ENCODE measurements at places on chromosomes 11 and 22. TPM values are rescaled to one million over a fixed set of nuclear protein-coding genes. Genes with fewer than 3 reads are reported as not detected.
A peak's percentile ranks its signal among the peaks of the same experiment; 100 is the strongest.

DNA sequence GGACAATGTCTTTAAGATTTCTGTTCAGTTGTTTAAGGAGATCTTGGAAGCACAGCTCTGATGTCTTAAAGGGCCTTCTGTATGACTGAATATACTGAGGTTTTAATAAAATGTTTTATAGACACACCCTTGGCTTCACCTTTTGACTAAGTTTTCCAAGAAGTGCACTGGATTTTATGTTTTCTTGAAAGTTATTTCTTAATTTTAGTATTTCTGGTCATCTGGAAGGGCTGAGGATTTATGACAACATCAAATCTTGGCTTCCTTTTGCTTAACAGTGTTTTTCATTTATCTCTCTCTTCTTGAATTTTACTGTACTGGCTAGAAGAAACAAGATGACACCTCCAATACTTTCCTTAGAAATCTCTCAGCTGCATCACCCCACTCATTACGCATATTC lies 2423.4 kb downstream of the LRRC4C start:
- no peaks in the 10 kb centered on the region for H3K27me3 ChIP-seq
- H3K4me3 ChIP-seq, result no peak overlapping the region
- H3K4me1 ChIP-seq, result no peaks in the 10 kb centered on the region
- H3K36me3 ChIP-seq, result no peaks in the 10 kb centered on the region

GRCh38 chr11:68615657-68616056 lies 68.7 kb upstream of the GAL start:
- no peak for DNase-seq
- H3K4me3 ChIP-seq, result no peak overlapping the region
- H3K36me3 ChIP-seq, result peaks cover 29% of the 10 kb centered on the region

- no peak overlapping the region for H3K4me3 ChIP-seq
- no peak for DNase-seq
- no peaks in the 10 kb centered on the region for H3K36me3 ChIP-seq
These were observed 12.8 kb upstream of the EFCAB6 start for GRCh38 chr22:43824724-43825420.

DNA sequence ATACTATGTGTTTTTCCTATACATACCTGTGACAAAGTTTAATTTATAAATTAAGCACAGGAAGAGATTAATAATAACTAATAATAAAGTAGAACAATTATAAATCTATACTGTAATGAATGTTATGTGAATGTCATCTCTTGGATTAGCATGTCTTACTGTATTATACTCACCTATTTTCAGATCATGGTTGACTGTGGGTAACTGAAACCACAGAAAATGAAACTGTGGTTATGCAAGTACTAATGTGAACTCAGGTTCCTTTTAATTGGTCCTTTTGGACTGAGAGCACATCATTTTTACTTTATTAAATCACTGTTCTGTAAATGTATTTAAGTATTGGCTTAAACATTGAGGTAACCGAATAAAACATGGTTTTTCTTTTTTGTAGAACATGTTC lies 108.8 kb downstream of the PPP6R3 start:
- peaks cover 10% of the 10 kb centered on the region for H3K4me1 ChIP-seq
- no peak overlapping the region for H3K27ac ChIP-seq
- no peaks in the 10 kb centered on the region for H3K27me3 ChIP-seq

MOGAT2 gene
- not detected for polyA plus RNA-seq

BAD gene
- 48.2 TPM for polyA plus RNA-seq

AP2A2 gene
- 5.1 TPM for polyA plus RNA-seq

DNA sequence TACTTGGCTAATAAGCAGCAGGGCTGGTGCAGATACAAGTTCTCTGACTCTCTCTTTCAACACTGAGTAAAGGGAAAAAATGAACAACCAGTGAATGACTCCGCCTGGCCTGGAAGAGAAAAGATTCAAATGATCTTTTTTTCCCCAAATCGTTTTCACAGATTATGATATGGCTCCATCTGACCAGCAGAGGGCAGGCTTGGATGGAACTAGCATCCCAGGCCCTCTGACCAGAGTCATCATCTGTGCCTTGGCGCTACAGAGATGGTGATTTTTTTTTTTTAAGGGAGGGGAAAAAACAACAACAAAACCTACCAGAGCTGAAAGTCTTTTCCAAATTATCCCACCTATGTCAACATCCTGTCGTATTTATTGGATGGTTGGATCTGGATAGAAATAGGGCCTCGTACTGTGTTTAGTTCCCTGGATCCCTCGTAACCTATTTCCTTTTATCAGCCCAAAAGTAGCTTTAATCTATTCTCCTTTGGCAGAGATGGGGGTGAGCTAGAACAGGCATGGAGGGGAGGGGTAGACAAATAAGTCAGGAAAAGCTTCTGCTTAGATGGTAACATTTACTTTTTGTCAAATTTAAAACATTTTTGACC lies 69.7 kb downstream of the PRSS23 start:
- no peaks in the 10 kb centered on the region for H3K4me1 ChIP-seq
- H3K27ac ChIP-seq, result no peak overlapping the region
- no peak for DNase-seq

GRCh38 chr11:5336331-5336730 lies 7.0 kb downstream of the OR51B5 start:
- no peaks in the 10 kb centered on the region for H3K4me1 ChIP-seq

- no peaks in the 10 kb centered on the region for H3K36me3 ChIP-seq
- H3K27ac ChIP-seq, result no peak overlapping the region
- H3K27me3 ChIP-seq, result no peaks in the 10 kb centered on the region
- H3K4me1 ChIP-seq, result peaks cover 8% of the 10 kb centered on the region
These were observed 129.5 kb downstream of the SLC1A2 start for GRCh38 chr11:35289821-35290220.

SLC35F2 gene
- 5.9 TPM for polyA plus RNA-seq

DNA sequence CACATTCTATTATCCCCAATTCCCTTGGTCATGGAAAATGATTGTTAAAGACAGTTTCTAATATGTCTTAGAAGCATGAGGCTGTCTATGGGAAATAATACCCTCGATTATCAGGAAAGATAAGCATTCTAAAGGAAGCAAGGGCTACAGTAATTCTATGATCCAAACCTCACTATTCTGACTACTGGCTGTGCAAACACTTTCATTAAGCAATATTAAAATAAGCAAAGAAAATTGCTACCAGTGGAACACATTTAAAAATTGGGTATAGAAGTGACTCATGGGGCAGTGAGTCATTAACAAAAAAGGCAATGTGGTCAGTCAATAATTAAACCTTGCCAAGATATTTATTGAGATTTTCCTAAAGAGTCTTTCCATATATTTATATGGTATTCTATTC lies 1415.2 kb upstream of the TENM4 start:
- no peaks in the 10 kb centered on the region for H3K27me3 ChIP-seq
- no peak overlapping the region for H3K4me3 ChIP-seq
- H3K27ac ChIP-seq, result no peak overlapping the region
- DNase-seq, result no peak
- H3K4me1 ChIP-seq, result no peaks in the 10 kb centered on the region

FBLN1 gene
- not detected for polyA plus RNA-seq

- H3K27ac ChIP-seq, result no peak overlapping the region
- no peak overlapping the region for H3K4me3 ChIP-seq
- no peak for DNase-seq
- no peaks in the 10 kb centered on the region for H3K4me1 ChIP-seq
These were observed 84.4 kb downstream of the RRM1 start for GRCh38 chr11:4178813-4179662.

DNA sequence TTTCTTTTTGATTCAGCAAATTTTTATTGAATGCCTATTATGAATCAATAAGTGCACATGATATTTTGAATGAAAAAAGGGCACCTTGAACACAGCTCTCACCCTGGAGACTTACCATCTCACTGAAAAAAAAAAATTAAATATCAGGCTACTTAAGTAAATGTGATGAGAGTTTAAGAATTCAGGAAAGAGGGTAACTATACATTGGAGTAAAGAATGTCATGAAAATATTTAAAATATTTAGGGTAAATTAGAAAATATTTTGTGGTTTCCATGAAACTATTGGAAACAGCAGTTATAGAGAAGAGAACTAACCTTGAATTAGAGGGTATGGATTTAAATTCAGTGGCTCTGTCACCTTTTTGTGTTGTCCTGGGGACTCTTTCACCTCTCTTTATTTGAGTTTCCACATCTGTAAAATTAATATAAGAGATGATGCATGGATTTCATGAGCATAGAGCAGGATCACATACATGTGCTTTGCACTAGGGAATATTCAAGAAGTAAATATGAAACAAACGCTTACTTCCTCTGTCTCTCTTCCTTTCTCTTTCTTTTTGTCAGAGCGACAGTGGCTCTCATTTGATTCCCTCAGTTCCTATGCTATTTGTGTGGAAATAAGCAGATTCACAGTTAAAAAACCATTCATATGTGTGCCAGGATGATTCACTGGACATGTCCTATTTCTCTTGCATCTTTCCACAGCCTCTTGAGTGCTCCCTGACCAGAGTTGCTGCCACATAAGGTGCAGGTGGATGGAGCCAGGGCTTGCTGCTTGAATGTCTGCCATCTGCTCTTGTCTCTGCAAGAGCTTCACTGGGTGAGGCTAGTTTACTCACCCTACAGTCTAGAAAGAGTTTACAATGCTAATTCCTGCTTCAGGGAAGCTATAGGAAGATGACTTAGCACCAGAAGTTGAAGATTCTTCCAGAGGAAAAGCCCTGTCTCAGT lies 533.1 kb downstream of the ETS1 start:
- peak overlapping the region; percentile 44 for H3K4me3 ChIP-seq
- peaks cover 74% of the 10 kb centered on the region for H3K4me1 ChIP-seq
- no peak for DNase-seq
- H3K27me3 ChIP-seq, result no peaks in the 10 kb centered on the region
- H3K27ac ChIP-seq, result peak overlapping the region; percentile 52

GRCh38 chr11:121650351-121651256 lies 197.8 kb upstream of the SORL1-AS1 start:
- H3K4me1 ChIP-seq, result peaks cover 28% of the 10 kb centered on the region
- no peaks in the 10 kb centered on the region for H3K27me3 ChIP-seq
- H3K36me3 ChIP-seq, result no peaks in the 10 kb centered on the region

DNA sequence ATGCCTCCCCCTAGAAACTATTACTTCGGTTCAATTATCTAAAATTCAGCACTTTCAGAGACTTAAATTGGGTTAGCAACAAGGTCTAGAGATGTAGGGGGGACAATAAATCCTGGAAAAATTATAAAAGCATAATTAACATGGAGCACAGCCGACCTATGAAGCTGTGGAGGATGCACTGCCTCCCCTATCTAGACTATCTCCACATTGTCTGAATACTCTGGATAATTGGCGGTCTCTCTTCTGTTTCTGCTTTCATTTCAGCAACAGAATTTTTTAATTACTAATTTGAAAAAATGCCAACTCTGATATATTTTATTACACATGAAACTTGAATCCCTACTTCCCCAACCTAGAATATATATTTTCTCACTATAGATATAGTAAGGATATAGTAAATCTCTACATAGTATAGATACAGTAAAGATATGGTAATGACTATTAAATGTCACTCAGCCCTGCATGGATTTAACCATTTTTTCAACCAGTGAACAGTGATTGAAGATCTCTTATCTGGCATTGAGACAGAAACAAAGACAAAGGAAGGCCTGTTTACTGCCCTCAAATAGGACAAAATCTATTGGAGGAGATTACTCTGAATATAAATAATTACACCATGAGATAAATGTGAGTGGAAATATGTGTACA lies 157.6 kb downstream of the BLID start:
- H3K27me3 ChIP-seq, result no peaks in the 10 kb centered on the region
- DNase-seq, result no peak
- no peak overlapping the region for H3K27ac ChIP-seq
- H3K36me3 ChIP-seq, result no peaks in the 10 kb centered on the region
- H3K4me3 ChIP-seq, result no peak overlapping the region

GRCh38 chr22:38397189-38398085 lies 57.6 kb downstream of the KCNJ4 start:
- peaks cover 46% of the 10 kb centered on the region for H3K4me1 ChIP-seq
- H3K4me3 ChIP-seq, result peak overlapping the region; percentile 29
- no peaks in the 10 kb centered on the region for H3K27me3 ChIP-seq
- DNase-seq, result peak; percentile 30
- H3K27ac ChIP-seq, result peak overlapping the region; percentile 46

GRCh38 chr22:50146439-50147238 lies 23.9 kb upstream of the PANX2 start:
- no peaks in the 10 kb centered on the region for H3K4me1 ChIP-seq
- no peak overlapping the region for H3K27ac ChIP-seq
- H3K36me3 ChIP-seq, result no peaks in the 10 kb centered on the region
- no peak overlapping the region for H3K4me3 ChIP-seq

Data from CD4-positive, alpha-beta memory T cell (primary cell).